ENCODE measurements at places on chromosomes 1 and 21. TPM values are rescaled to one million over a fixed set of nuclear protein-coding genes. Genes with fewer than 3 reads are reported as not detected.

DNA sequence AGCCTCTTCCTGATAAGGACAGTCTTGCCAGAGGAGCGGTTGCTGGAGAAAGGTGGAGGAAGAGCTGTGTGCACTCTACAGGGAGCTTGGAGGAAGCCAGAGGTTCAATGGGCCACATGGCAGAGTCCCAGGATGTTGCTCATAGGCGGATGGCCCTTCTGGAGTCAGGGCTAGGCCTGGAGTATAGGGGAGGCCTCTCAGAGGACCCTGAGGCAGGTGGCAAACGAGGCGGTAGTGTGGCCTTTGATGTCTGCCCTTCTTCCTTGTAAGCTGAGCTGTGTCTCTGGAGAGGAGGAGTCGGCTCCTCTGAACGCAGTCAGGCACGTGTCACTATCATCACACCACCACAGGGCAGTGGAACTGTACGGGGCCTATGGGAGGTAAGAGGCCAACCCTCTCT lies 8.6 kb downstream of the PKP1 start:
- H3K36me3 ChIP-seq = no peaks in the 10 kb centered on the region
- peaks cover 24% of the 10 kb centered on the region for H3K4me1 ChIP-seq
- no peak overlapping the region for H3K4me3 ChIP-seq

Gene MAP3K21
- polyA plus RNA-seq = 0.03 TPM

- DNase-seq = no peak
- H3K36me3 ChIP-seq = no peaks in the 10 kb centered on the region
- no peaks in the 10 kb centered on the region for H3K4me1 ChIP-seq
- H3K27ac ChIP-seq = no peak overlapping the region
- H3K27me3 ChIP-seq = no peaks in the 10 kb centered on the region
Observed at GRCh38 chr1:227401562-227402342, 83.5 kb upstream of the CDC42BPA start.

Gene RPE65
- not detected for polyA plus RNA-seq

DNA sequence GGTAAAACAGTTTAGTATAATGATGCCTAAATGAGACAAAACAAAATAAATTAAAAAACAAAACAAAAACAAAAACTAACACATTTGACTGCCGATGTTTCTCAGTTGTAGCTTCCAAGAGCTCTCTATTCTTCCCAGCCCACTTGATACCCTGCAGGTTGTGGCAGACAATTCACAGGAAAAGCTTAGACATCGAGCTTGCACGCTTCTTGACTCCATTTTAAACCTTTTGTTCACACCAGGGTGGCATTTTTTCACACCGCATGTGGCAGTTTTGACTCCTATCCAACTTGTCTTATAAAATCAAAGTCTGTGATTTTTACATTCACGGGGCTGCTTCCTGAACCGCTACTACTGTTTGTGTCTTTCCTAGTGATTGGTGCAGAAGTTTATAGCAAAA lies 575.9 kb downstream of the USP25 start:
- peak; percentile 48 for DNase-seq
- peaks cover 33% of the 10 kb centered on the region for H3K4me1 ChIP-seq
- H3K27me3 ChIP-seq = no peaks in the 10 kb centered on the region
- peak overlapping the region; percentile 57 for H3K4me3 ChIP-seq
- no peaks in the 10 kb centered on the region for H3K36me3 ChIP-seq

- no peaks in the 10 kb centered on the region for H3K27me3 ChIP-seq
- H3K27ac ChIP-seq = no peak overlapping the region
- no peaks in the 10 kb centered on the region for H3K36me3 ChIP-seq
- DNase-seq = peak; percentile 7
Observed at GRCh38 chr1:199861020-199861795, 166.3 kb upstream of the NR5A2 start.

Gene RIIAD1
- polyA plus RNA-seq = 1.2 TPM

DNA sequence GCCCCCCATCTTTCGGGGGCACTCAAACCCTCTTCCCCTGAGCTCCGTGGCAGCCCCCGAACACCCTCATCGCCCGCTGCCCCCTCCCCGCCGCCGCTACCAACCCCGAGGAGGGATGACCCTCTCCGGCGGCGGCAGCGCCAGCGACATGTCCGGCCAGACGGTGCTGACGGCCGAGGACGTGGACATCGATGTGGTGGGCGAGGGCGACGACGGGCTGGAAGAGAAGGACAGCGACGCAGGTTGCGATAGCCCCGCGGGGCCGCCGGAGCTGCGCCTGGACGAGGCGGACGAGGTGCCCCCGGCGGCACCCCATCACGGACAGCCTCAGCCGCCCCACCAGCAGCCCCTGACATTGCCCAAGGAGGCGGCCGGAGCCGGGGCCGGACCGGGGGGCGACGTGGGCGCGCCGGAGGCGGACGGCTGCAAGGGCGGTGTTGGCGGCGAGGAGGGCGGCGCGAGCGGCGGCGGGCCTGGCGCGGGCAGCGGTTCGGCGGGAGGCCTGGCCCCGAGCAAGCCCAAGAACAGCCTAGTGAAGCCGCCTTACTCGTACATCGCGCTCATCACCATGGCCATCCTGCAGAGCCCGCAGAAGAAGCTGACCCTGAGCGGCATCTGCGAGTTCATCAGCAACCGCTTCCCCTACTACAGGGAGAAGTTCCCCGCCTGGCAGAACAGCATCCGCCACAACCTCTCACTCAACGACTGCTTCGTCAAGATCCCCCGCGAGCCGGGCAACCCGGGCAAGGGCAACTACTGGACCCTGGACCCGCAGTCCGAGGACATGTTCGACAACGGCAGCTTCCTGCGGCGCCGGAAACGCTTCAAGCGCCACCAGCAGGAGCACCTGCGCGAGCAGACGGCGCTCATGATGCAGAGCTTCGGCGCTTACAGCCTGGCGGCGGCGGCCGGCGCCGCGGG lies 837 bp downstream of the FOXD3 start:
- DNase-seq = peak; percentile 24
- no peaks in the 10 kb centered on the region for H3K4me1 ChIP-seq
- H3K27ac ChIP-seq = no peak overlapping the region
- H3K4me3 ChIP-seq = peak overlapping the region; percentile 66
- no peaks in the 10 kb centered on the region for H3K36me3 ChIP-seq

DNA sequence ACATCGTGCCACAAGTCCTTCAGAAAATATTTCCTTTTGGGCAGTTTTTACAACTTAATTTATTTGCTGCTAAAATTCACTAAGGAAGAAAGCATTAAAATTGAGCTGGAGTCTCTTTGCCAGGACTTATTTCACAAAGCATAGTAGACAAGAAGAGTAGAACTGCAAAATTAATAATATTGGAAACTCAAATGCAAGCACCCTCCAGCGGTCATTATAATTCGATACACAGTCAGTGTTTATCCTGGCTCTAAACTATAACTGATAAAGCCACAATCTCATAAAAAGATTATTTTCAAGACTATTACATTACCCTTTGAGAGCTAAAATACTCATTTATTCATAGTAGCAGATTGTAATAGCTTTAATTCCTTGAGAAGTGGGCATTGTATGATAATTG lies 655.4 kb downstream of the RWDD3 start:
- no peak overlapping the region for H3K27ac ChIP-seq
- no peak for DNase-seq
- H3K36me3 ChIP-seq = no peaks in the 10 kb centered on the region
- no peaks in the 10 kb centered on the region for H3K27me3 ChIP-seq
- H3K4me1 ChIP-seq = no peaks in the 10 kb centered on the region
- no peak overlapping the region for H3K4me3 ChIP-seq

DNA sequence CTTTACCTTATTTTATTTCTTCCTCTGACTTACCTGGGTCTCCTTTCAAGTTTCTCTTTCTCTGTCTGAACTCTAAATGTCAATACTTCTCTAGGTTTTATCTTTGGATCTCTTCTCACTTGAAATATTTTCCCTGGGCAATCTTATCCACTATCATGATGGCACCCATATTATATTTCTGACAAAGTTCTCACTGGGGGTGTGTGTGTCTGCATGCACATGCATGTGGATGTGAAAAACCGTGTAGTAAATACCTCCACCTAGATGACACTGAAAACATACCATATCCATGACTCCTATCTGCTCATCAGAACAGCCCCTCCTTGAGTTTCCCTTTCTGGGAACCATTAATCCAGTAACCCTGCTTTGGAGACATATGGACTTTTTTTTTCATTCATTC lies 30.9 kb downstream of the DNASE2B start:
- no peak overlapping the region for H3K27ac ChIP-seq
- H3K27me3 ChIP-seq = no peaks in the 10 kb centered on the region
- no peak overlapping the region for H3K4me3 ChIP-seq
- no peak for DNase-seq
- no peaks in the 10 kb centered on the region for H3K4me1 ChIP-seq

Gene ATP1A4
- polyA plus RNA-seq = not detected

Gene L1TD1
- 0.05 TPM for polyA plus RNA-seq

Gene EXO1
- polyA plus RNA-seq = 6.3 TPM

- no peaks in the 10 kb centered on the region for H3K36me3 ChIP-seq
- no peak overlapping the region for H3K27ac ChIP-seq
- no peaks in the 10 kb centered on the region for H3K4me1 ChIP-seq
- peaks cover 34% of the 10 kb centered on the region for H3K27me3 ChIP-seq
- no peak overlapping the region for H3K4me3 ChIP-seq
Observed at GRCh38 chr1:204627436-204627835, 58.1 kb downstream of the LRRN2 start.

DNA sequence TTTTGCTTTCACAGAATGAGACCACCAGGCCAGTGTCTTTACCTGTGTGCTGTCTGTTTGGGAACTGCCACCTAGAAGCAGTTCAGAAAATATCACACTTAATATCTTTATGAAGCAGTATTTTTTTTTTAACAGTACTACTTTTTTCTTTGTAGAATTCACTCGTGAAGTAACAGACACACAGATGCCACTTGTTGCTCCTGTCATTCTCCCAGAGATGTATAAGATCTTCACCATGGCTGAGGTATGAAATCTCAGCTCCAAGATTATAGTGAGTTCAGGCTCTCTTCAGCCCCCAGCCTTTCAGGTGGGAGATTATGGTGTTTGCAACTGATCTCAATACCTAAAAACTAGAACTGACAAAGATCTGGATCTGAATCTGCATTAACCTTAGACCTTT lies 23.0 kb downstream of the IPO9 start:
- no peaks in the 10 kb centered on the region for H3K27me3 ChIP-seq
- no peak overlapping the region for H3K4me3 ChIP-seq
- peaks cover 22% of the 10 kb centered on the region for H3K4me1 ChIP-seq
- H3K27ac ChIP-seq = no peak overlapping the region

- no peak overlapping the region for H3K4me3 ChIP-seq
- H3K27ac ChIP-seq = no peak overlapping the region
- H3K36me3 ChIP-seq = no peaks in the 10 kb centered on the region
- H3K27me3 ChIP-seq = peaks cover 9% of the 10 kb centered on the region
Observed at GRCh38 chr1:34896612-34897011, 32.8 kb downstream of the DLGAP3 start.

Gene MEX3A
- polyA plus RNA-seq = 0.05 TPM

- no peaks in the 10 kb centered on the region for H3K4me1 ChIP-seq
- H3K4me3 ChIP-seq = no peak overlapping the region
- H3K36me3 ChIP-seq = no peaks in the 10 kb centered on the region
- no peaks in the 10 kb centered on the region for H3K27me3 ChIP-seq
Observed at GRCh38 chr1:52603630-52604029, 1.5 kb downstream of the GPX7 start.

DNA sequence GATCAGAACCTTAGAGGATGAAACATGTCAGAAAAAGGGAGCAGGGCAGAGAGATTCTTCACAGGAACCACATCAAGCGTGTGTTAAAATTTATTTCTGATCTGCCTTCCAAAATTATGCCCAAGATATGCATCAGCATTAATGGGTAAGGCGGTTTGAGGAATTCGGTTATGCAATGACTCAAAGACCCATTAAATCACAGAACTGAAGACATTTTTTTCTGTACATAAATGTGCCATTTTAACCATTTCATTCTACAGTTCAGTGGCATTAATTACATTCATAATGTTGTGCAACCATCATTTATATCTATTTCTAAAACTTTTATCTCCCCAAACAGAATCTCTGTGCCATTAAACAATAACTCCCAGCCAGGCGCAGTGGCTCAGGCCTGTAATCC lies 43.4 kb downstream of the CNST start:
- H3K4me3 ChIP-seq = peak overlapping the region; percentile 35
- H3K4me1 ChIP-seq = peaks cover 24% of the 10 kb centered on the region
- H3K27ac ChIP-seq = peak overlapping the region; percentile 77
- DNase-seq = peak; percentile 64
- no peaks in the 10 kb centered on the region for H3K36me3 ChIP-seq

GRCh38 chr1:27153549-27153886 lies 1.4 kb downstream of the SLC9A1 start:
- peak overlapping the region; percentile 94 for H3K4me3 ChIP-seq
- H3K27ac ChIP-seq = peak overlapping the region; percentile 89
- H3K27me3 ChIP-seq = no peaks in the 10 kb centered on the region
- no peaks in the 10 kb centered on the region for H3K36me3 ChIP-seq

Gene ERVH48-1
- not detected for polyA plus RNA-seq

DNA sequence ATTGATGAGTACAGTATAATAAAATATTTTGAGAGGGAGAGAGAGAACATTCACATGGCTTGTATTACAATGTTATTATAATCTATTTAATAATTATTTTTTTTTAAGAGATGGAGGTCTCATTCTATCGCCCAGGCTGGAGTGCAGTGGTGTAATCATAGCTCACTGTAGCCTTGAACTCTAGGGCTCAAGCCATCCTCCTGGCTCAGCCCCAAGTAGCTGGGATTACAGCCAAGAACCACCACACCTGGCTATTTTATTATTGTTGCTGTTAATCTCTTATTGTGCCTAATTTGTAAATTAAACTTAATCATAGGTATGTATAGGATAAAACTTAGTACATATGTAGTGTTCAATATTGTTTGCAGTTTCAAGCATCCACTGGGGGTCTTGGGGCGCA lies 57.8 kb downstream of the HS2ST1 start:
- no peak overlapping the region for H3K27ac ChIP-seq
- no peaks in the 10 kb centered on the region for H3K4me1 ChIP-seq
- H3K4me3 ChIP-seq = no peak overlapping the region
- no peaks in the 10 kb centered on the region for H3K36me3 ChIP-seq

DNA sequence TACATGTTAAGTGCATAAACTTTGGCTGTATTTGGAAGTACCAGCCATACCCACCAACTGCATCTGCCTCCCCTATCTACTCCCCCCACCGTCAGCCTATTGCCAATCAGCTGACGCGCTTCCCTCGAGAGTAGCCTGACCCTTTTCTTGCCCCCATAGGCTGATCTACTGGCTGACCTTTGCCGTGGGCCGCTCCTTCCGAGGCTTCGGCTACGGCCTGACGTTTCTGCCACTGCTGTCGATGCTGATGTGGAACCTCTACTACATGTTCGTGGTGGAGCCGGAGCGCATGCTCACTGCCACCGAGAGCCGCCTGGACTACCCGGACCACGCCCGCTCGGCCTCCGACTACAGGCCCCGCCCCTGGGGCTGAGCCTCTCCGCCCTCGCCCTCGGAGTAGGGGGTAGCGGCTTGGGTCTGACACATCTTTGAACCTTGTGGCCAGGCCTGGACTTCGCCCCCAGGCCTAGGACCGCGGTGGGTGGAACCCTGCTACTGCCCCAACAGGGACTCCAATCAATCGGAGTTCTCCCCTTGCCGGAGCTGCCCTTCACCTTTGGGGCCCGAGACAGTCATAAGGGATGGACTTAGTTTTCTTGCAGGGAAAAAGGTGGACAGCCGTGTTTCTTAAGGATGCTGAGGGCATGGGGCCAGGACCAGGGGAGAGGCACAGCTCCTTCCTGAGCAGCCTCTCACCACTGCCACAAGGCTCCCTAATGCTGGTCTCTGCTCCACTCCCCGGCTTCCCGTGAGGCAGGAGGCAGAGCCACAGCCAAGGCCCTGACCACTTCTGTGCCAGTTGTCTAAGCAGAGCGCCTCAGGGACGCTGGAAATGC lies 4.0 kb downstream of the GLMP start:
- H3K4me1 ChIP-seq = peaks cover 16% of the 10 kb centered on the region
- H3K36me3 ChIP-seq = 0 out of 2 replicates have a peak, but pooled peaks cover 7% of the 10 kb centered on the region
- H3K27me3 ChIP-seq = no peaks in the 10 kb centered on the region
- peak; percentile 95 for DNase-seq
- H3K4me3 ChIP-seq = peak overlapping the region; percentile 71
- H3K27ac ChIP-seq = peak overlapping the region; percentile 72

Measured in GM23248 (cell line).